T1000 (cell line): ENCODE measurements at places on chromosomes 5 and 9.

- DNase-seq: no peak
Observed at GRCh38 chr5:133511653-133512235, 100.6 kb downstream of the FSTL4 start.

- DNase-seq: no peak
Observed at GRCh38 chr5:66074901-66075300, 69.2 kb upstream of the SREK1 start.

GRCh38 chr9:130682421-130683121 lies 11.0 kb upstream of the EXOSC2 start:
- peak; percentile 43 for DNase-seq

GRCh38 chr5:73605223-73606087 lies 20.5 kb upstream of the ARHGEF28 start:
- DNase-seq: no peak

GRCh38 chr9:4762108-4762885 lies 21.3 kb upstream of the AK3 start:
- no peak for DNase-seq

GRCh38 chr5:61330341-61330844 lies 1.7 kb upstream of the ZSWIM6 start:
- DNase-seq: no peak

- DNase-seq: no peak
Observed at GRCh38 chr9:93648836-93649235, 72.5 kb downstream of the PHF2 start.

- peak; percentile 1 for DNase-seq
Observed at GRCh38 chr9:29144476-29144875, 1571.2 kb upstream of the C9orf72 start.

DNA sequence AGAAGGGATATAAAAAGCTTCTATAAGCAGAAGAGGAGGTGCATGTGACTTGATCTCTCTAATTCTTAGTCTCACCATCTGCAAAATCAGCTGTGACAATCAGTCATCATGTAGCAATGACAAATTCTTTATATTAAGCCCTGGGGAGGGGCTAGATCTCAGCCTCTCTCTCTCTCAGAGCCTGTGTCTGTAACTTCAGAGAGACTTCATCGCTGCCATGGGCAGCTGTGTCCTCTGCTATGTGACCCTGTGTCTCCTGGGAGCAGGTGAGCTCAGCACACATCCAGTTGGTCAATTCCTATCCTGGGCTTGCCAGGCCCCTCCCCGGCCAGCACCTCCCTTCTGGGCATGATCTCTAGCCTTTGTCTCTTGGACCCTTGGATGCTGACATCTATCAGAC lies 109.6 kb downstream of the ANKRD18B start:
- no peak for DNase-seq

DNA sequence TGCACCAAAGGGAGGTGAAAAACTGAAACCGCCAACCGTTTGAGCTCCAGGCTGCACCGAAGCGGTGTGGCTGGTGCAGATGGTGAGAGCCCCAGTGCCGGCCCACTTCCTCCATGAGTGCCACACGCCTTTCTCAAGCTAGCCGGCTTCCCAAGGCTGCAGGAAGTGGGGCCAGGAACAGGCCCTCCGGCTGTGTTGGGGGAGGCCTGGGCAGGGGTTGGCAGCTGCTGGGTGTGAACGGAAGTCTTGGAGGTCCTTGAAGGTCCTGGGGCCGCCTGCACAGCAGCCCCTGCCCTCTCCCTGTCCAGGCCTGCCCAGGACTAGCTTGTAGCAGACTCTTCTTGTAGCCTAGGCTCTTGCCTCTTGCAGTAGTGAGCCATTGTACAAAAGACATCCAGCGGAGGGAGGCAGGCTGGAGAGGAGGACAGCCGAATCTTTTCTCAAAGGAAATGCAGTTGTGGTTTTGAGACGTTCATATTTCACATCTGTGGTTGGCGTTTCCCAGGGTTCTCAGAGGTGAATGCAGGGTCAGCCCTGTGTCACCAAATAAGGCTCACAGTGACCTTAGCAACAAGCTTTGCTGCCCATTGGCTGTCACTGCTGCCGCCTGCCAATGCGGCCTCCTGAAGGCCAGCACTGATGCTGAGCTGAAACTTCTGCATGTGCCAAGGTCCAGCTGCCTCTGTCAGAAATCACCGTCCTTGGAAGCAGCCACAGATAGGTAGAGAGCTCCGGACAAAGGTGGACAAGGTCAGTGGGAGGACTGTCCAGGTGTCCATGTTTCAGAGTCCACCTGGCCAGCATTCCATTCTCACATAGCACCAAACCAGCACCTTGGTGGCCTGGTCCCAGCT lies 23.9 kb downstream of the IRF1 start:
- no peak for DNase-seq

- no peak for DNase-seq
Observed at GRCh38 chr5:154273028-154273617, 82.6 kb downstream of the GALNT10 start.

DNA sequence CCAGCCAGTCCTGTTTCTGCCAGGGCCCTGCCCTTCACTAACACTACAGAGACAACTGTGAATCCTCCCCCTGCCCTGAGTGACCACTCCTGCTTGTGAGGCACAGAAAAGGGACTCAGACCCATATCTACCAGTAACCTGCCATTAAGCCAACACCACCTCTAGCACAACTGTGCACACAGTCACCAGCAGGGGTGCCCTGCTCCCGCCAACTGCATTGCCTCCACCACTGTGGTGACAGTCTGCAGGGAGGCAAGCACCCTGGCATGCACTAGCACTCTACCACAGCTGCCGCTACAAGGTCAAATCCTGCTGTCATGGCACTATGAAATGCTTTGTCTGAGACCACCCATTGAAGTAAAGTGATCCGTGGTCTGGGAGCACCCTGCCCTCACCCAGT lies 1028.5 kb upstream of the CDH9 start:
- DNase-seq: no peak
